NB4 (cell line): ENCODE measurements at places on chromosomes 2 and 18.
A peak's percentile ranks its signal among the peaks of the same experiment; 100 is the strongest.

DNA sequence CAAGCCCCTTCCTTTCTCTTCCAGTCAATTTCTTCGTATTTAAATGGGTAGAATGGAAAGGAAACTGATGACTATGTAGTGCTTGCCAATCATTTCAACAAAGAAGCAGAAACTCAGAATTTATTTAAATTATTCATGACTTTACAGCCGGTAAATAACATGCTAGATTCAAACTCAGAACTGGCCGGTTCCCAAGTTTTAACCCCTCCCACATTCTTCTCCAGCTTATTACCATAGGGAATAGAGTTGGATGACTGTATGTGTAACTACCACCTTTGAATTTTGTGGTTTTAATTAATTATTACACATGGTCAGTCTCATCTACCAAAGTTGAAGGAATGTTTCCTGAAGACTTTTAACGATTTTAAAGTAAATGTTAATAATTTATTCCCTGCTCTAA is 819.3 kb upstream of the LRATD1 start:
- no peak for DNase-seq

DNA sequence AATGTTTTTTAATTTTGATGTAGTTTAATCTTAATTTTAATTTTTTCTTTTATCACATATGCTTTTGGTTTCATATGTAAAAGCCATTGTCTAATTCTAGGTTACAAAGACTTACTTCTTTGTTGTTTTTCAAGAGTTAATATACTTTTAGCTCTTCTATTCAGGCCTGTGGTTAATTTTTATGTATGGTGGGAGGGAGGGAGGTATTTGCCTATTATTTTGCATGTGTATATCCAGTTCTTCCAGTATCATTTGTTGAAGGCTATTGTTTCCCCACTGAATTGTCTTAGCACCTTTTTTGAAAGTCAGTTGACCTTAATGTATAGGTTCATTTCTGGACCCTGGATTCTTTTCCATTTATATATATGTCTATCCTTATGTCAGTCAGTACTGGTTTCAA is 23.4 kb downstream of the USP14 start:
- DNase-seq = no peak

DNA sequence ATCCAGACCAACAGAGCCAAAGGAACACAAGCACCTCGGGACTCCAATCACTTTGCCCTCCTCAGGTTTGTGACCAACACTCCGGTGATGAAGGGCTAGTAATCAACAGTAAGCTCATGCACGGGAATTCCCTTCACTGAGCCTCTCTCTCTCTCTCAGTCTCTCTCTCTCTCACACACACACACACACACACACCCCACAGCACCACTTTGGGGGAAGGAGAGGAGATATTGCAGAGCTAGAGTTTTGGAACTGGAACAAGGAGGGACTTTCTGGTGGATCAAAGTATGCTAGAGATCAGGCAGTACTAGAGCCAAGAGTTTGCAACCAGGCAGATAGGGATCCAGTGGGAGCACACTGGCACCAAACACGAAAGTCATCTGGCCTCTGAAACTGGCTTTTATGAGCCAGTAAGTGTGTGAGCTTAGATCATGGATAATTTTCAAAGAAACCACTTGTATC is 98.7 kb downstream of the ANKRD44 start:
- no peak for DNase-seq

DNA sequence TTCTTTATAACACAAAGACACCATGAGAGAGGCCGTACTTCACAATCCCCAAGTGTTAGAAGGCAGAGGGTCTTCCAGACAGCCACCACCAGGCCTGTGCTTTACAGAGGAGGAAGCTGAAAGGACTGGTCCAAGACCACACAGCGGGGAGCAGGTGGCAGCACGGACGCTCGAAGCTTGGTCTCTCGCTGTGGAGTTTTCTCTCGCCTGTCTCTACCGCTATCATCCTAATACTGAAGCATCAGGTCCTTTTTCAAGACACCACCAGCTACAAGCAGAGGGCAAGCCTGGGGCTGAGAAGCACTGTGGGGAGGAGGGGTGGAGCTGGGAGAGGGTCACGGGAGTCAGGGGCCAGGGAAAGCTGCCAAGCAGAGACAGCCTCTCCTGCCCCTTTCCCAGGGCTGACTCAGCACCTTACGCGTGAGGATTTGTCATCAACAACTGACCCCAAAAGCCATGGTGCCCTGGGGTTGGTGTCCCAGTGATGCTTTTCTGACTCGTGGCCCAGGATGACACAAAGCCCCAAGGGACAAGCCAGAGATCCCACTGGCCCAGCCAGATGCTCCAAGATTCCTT is 31.9 kb upstream of the FOSL2 start:
- peak; percentile 77 for DNase-seq

- no peak for DNase-seq
Observed at GRCh38 chr18:3491981-3492555, 42.1 kb downstream of the TGIF1 start.

GRCh38 chr18:8703781-8704301 is 1.5 kb upstream of the MTCL1 start:
- DNase-seq = no peak

DNA sequence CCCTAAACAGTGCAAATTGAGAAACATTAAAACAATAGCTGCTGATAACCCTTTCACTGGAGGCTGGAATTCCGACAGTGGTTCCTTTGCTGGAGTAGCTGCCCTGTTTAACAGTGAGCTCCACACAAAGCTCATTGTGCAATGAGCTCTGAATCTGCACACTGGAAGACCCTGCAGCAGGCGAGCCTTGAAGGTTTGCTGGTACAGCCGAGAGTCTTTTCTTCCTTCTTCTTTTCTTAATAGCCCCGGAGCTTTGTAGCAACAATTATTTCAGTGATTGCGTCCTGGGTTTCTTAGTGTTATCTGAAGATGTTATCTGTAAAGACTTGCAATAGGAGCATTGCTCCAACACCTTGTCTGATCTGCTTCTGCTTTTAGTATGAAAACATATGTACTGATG is 50.8 kb upstream of the CXCR4 start:
- DNase-seq = peak; percentile 88

DNA sequence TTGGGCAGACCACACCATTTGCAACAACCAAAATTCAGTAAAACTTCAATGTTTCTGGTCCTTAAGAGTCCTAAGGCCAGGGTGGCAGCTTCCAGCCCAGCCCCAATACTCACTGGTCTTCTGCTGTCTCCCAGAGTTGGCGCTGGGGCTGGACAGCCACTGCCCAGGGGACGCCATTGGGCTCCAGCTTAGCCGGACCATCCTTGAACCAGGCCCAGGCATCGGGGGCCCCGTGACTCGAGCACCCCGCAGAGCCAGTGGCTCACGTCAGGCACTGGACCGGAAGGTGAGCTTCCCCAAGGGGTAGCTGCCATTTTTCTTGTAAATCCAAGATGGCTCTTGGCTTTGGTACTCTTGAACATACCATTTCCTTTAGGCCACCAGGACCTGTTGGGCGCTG is 21.8 kb downstream of the SNED1 start:
- DNase-seq = no peak

DNA sequence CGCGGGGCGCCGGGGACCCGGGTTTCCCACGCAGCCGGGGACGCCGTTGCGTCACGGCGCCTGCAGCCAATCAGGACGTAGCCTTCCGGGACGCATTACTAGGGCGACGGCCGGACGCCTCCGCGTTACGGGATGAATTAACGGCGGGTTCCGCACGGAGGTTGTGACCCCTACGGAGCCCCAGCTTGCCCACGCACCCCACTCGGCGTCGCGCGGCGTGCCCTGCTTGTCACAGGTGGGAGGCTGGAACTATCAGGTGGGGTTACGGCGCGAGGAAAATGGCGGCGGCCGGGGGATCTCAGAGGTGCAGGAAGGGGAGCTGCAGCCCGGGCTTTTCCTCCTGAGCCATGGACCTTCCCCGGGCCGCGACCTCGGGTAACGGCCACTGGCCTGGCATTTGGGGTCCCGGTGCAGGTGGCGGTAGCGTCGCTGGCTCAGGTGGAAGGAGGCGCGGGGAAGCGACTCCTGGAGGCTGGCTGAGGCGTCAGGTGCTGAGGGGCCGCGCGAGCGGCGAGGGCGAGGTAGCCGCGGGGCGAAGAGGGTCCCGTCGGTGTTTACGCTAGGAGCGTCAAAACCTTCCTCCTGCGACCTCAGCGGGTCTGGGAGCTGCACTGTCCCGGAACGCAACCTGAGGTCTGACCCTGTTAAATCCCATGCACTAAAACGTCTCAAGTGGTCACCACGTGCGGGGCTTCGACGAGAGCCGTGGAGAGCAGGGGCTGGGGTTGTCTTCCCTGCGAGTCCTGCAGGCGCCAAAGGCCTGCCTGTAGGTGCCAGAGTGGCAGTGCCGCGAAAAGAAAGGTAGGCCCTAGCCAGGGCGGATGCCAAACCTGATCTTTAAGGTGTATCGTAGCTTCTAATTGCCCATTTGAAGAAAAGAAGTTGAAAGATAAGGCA is at the start of gene LCLAT1:
TSS of gene LCLAT1 (plus strand) at position 98 of the 897 bp plus-strand sequence. CDS start 78,345 bp downstream, outside the sequence.
- peak; percentile 89 for DNase-seq

- peak; percentile 65 for DNase-seq
Observed at GRCh38 chr2:21422050-21422449, 298.3 kb downstream of the TDRD15 start.

DNA sequence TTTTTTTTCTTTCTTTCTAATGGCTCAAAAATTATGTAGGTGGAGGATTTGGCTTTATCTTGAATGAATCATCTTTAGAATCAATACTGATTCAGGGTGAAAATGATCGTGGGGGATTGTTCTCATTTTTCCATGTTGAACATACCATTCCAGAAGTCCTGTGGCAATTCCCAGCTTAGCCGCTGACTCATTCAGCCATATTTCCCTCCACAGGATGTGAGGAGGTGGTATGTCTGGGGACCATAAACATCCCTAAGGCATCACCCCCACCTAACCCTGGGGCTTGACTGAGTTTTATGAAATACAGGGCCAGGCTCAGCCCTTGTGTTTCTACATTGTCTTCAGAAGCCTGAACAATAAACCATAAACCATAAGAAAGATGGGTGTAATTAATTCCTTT is 92.7 kb upstream of the FN1 start:
- no peak for DNase-seq

DNA sequence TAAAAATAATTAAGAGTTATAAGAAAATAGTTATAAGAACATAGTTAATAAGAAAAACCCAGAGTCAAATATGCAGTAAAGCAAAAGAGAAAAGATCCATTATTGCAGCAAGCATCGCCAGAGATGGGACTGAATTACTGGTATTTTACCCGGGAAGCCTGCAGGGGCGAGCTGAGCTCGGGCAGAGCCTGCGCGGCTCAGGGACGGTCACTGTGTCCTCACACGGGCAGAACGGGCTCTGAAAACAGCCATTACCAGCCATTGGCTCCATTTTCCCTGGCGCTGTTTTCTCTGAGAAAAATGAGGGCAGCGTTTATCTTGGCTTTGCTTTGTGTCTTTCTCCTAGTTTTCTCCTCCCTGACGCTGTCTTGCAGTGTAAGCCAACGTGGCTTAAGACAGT is 95.3 kb upstream of the ALKAL2 start:
- no peak for DNase-seq

DNA sequence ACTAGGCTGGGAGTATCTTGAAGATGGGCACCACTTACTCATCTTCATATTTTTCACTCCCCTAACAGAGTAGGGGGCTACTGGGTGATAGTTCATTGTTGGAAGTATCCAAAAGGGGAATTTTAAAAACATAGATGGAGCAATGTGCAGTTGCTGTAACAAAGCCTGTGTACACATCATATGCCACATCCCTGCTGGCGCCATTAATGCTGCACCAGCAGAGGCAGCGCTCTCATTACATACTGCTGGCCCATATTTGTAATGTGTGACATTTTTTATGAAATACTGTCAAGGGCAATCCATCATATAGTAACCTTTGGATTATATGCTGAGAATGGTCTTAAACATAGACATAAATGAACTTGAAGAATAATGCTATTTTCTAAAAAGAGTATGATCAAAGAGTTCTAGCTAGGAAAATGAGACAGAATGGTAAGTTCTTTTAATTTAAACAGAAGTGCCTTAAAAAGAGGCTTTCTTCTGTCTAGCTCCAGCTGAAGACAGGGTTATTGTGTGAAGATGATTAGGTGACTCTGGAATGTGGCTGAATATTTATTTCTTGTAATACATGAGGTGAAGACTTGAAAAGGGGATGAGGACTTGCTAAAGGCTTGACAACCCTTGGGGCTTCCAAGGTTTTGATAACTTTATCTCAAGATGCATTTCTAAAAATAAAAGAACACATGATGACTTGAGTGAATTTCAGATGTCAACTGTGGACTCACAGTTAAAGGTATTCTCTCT is 2.4 kb upstream of the TMEM178A start:
- no peak for DNase-seq
